Activated T-helper 1 cell treated with anti-CD3 and anti-CD28 coated beads, Interleukin-2, amount 50 U/mL, for 16 hours (primary cell): ENCODE measurements at places on chromosomes 12 and 14.

- no peak for DNase-seq
These were observed 268.9 kb upstream of the ATP2B1 start for GRCh38 chr12:89977405-89978085.

GRCh38 chr14:60662982-60663381, 13.7 kb upstream of the SIX1 start:
- no peak for DNase-seq

GRCh38 chr12:103313894-103314293, 181.9 kb downstream of the C12orf42 start:
- DNase-seq: no peak

- no peak for DNase-seq
These were observed 379.1 kb downstream of the NELL2 start for GRCh38 chr12:44497044-44497443.

GRCh38 chr14:104239861-104240301, 101.5 kb downstream of the KIF26A start:
- DNase-seq: no peak

- DNase-seq: no peak
These were observed 77.6 kb upstream of the NID2 start for GRCh38 chr14:52146504-52146903.

GRCh38 chr14:50357124-50357523, 39.6 kb downstream of the CDKL1 start:
- DNase-seq: no peak

DNA sequence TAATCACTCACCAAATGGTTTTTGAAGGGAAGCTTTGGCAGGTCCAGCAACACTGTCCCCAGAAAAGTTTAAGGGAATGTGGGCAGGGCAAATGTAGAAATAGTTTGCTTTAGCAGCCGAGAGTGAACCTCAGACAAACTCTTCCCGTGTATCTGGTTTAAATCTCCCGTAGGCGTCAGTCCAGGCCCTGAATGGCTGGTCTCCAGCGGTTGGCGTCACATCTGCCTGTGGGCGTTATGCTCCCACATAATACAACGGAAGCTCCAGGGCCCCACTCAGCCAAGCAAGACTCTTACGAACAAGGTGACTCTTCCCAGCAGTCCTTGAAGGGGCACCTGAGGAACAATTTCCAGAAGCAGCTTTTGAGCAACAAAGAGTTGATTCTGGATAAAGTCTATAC, 942 bp downstream of the ZC2HC1C start:
- no peak for DNase-seq

- DNase-seq: no peak
These were observed 162.9 kb upstream of the PRMT8 start for GRCh38 chr12:3328081-3328480.

GRCh38 chr12:109597414-109597794, 23.8 kb downstream of the MVK start:
- DNase-seq: no peak

DNA sequence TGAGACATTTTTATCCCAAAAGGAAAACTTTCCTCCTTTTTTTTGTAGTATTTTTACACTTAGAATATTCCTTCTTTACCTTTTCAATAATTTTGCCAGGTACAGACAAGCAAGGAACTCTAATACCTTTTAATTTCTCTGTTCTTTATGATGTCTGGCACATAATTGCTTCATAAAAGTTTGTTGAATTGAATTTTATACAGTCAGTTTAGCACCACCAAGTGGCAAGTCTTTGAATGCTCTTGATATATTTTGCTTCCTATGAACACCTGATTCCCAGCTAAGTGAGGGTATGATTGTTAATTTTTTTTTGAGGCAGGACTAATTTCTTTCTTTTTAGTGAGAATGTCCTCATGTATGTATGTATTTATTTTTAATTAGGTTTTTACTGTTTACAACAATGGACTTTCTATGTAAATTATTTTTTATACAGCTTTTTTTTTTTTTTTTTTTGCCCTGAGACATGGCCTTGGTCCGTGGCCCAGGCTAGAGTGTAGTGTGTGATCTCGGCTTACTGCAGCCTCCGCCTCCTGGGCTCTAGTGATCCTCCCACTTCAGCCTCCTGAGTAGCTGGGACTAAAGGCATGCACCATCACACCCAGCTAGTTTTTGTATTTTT, 6.9 kb downstream of the TBC1D15 start:
- no peak for DNase-seq

- no peak for DNase-seq
These were observed 461.3 kb downstream of the BCAT1 start for GRCh38 chr12:24487606-24488005.

DNA sequence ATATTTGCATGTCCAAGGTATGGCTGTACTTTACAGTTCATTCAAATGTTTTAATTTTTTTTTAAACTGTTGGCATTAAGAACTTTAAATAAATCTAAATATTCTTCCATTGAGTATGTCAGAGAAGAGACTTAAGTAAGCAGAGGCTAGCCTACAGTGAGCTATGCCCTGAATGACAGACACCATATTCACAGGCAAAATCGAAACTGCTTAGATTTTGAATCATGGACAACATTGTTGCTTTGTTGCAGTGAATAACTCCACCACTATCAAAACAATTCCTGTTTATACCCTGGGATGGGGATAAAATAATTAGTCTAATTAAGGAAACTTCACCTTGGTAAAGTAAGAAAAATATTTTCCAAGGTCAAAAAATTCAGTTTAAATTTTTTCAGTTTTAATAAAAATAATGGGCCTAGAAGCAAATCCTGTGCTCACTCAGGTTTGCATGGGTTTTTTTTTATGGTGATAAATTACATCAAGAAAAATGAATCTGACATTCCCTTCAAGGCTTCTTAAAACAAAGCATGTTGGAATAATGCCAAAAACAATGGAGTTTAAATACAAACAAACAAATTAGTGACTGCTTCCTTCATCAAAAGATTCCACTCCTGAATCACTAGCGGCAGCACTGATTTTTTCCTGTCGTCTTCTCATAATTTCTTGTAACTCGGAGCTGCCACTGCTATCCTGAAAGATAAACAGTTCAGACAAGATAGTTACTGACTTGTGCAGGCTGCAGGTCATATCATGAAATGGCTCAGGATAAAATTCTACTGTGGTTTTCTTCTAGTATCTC, 168.2 kb downstream of the EPS8 start:
- DNase-seq: no peak

GRCh38 chr12:9951026-9951675, 19.0 kb upstream of the CLEC2A start:
- no peak for DNase-seq

DNA sequence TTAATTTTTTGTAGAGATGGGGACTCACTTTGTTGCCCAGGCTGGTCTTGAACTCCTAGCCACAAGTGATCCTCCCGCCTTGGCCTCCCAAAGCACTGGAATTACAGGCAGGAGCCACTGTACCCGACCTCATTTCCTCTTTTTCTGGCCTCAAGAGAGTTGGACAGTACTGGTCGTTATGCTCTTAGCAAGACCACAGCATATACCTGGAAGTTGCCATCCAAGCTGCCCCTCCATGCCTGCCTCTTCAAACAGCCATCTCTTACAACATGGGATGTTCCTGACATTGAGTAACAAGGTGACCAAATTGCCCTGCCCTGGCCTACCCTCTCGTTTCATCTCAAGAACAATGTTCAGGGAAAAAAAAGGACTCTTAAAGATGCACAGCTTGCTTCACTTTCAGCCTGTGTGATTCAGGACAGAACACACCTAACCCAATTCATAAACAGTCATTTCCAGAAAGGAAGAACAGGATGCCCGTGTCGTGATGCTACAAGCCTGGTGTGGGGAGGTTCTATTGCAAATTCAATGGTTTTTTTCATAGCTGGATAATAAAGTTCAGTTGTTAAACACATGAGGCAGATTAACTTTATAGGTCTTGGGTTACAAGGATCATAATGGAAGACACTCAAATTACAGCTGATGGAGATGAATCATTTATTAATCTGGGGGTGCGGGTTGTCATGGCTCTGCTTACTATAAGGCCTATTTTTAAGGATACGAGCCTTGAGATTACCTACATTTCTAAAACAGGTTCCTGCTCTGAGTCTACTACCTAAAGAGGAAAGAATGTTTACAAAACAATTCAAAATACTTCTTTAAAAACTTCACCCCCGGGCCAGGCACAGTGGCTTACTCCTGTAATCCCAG, 11.9 kb downstream of the GLTP start:
- no peak for DNase-seq

DNA sequence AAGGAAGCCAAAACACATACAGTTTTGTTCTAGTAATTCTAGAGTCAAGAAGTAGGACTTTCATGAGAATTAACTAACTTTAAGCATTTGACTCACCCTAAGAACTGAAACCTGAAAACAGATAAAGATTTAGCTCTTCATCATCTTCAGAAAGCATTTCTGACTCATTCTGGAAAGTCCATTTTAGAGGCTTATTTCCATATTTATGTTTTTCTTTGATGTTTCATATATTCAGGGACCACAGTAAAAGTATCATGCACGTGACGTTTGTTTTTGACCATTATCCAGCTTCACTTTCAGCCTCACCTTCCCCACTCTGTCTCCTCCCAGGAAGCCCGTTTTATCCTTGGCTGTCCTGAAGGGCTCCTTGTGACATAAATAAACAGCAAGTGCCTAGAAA, 79.2 kb downstream of the MDGA2 start:
- no peak for DNase-seq

DNA sequence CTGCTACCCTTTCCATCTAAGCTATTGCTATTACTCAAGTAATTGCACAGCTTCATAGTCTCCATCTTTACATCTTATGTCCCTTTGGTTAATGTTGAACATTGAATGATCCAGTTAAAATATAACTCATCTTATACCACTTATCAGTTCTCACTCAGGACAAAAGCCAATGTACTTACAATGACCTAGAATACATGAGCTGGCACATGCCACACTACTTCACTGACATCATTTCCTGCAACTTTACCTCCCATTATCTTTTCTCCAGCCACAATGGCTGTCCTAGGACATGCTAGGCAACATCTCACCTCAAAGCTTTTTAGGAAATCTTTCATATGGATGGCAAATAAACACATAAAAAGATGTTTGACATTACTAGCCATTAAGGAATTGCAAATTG, 309.2 kb downstream of the FOXG1 start:
- no peak for DNase-seq

- no peak for DNase-seq
These were observed 86.9 kb downstream of the RIN3 start for GRCh38 chr14:92600318-92601053.

DNA sequence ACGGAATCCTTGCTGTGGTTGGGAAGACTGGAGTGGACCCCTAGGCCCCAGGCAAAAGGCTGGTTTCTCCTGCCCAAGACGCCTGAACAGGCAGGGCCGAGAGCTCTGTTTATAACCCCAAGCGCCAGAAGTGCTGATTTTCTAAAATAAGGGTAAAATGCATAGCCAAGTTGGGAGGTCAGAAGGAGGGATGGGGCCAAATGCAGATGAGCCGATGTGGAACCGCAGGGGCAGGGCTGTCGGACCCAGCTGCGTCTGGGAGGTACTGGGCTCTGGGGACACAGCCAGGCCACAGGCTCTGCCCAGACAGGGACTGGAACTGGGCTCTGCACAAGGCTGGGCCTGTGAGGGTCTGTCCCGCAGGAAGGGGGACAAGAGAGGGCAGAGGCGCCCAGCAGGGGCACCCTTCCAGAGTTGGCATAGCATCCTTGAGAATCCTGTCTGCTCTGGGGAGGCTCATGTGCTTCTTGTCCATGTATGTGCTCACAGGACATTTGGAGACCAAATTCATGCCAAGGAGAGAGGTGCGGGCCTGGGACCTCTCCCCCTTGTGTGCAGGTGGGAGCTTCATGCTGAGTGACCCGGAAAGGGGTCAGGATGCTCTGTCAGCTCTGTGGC, 49.1 kb downstream of the JAG2 start:
- DNase-seq: no peak

DNA sequence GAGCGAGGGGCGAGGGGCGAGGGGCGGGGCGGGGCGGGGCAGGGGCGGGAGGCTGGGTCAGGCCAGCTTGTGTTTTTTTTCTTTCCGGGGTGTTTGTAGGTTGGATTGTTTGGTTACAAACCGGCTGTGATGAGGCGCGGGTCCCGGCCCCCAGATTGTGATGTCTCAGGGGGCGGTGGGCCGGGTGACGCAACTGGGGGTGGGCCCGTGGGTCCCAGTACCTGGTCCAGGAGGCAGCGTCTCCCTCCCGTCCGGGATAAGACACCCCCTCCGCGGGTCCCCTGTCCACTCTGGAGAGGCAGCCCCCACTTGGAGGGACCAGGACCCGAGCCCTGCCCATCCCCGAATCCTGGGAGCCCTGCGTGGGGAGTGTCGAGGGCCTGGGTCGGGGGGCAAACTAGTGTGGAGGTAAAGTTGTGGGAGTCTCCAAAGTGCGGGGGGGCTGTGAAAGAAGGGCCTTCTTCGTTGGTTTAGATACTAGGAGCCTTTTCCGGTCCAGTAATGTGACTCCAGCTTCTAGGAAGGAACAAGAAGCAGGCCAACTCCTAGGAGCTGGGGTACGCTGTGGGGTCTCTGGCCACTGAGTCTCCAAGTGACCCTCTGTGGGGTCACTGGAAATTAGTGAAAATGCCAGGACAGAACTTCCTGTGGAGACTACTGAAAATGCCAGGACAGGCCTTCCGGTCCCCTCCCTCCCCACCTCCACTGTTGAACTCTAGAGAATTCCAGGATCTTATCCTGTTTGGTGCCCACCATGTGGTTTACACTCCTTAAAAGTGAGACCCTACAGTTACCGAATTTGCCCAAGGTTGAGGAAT, 579 bp upstream of the CLMN start:
- no peak for DNase-seq

DNA sequence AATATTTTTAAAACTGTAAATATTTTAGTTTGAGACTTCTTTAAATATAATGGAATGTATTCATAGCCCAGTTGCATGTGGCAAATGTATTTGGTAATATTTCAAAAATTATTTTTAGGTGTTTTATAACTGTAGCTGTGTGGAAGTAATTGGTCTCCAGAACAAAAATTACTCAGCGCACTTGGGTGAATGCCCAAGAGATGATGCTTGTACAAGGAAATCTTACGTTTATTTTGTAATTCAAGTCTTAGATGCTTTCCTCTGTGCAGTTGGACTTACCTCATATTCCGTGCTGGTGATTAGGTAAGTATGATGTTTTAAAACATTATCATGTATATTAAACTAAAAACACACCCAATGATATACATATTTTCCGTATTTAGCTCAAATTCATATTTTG, 76.7 kb upstream of the SLCO1B1 start:
- no peak for DNase-seq

- no peak for DNase-seq
These were observed 44.3 kb downstream of the ATP23 start for GRCh38 chr12:57985685-57986084.

DNA sequence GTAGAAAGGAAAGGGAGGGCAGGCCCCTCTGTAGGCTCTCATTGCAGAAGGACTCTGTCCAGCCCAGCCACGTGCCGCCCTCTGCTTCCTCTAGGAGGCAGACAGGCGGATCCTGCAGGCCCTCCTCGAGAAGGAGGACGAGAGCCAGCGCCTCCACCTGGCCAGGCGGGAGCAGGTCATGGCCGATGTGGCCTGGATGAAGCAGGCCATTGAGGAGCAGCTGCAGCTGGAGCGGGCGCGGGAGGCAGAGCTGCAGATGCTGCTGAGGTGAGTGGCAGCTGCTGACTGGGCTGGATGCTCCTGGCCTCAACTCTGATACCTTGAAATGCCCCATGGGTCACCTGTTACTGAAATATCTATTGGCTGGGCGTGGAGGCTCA, 10.9 kb downstream of the TCHP start:
- no peak for DNase-seq

- no peak for DNase-seq
These were observed 75.9 kb upstream of the FBRSL1 start for GRCh38 chr12:132413931-132414588.
